Kidney capillary endothelial cell (primary cell): ENCODE measurements at places on chromosomes 4 and X.

- DNase-seq = no peak
Measured at GRCh38 chr4:148800336-148800885, 358.2 kb upstream of the NR3C2 start.

GRCh38 chr4:16573206-16573605, 325.2 kb downstream of the LDB2 start:
- DNase-seq = no peak

DNA sequence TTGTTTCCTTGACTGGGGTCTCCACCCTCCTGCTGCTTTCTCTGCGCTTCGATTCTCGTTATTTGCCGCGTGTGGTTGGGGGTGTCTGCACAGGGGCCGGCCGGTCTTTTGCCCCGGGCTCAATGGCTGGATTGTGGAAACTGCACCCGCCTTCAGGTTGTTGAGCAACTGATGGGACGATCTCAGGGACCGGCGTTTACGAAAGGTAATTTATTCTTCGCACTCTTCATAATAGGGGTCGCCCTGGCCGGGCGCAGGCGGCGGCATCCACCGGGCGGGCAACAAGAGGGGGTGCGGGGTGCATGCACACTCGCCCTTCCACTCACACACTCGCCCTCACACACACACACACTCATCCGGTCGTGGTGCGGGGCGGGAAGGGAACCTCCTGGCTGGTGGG, 1.4 kb downstream of the ADGRL3 start:
- DNase-seq = peak; percentile 10

DNA sequence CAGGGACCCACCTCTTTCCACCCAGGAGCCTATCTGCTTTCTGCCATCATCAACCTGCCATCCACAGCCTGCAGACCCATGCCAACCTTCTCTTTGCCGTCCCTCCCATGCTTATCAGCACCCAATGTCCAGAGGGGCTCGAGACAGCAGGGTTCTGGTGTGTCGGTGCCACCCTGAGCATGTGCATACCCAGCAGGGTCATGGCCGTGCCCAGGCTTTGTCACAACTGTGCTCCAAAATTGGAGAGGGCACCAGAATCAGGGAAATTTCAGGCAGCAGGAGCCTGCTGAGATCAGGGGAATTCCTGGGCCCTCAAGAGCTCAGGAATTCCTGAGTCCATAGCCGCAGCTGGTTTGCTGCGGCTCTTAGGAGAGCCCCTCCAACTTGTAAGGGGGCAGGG, 330.6 kb downstream of the CCSER1 start:
- DNase-seq = no peak

- no peak for DNase-seq
Measured at GRCh38 chr4:76830612-76830963, 67.4 kb downstream of the SOWAHB start.

GRCh38 chrX:125204681-125205132, 115.0 kb upstream of the TEX13C start:
- no peak for DNase-seq

GRCh38 chrX:42673301-42673810, 104.6 kb downstream of the PPP1R2C start:
- no peak for DNase-seq

DNA sequence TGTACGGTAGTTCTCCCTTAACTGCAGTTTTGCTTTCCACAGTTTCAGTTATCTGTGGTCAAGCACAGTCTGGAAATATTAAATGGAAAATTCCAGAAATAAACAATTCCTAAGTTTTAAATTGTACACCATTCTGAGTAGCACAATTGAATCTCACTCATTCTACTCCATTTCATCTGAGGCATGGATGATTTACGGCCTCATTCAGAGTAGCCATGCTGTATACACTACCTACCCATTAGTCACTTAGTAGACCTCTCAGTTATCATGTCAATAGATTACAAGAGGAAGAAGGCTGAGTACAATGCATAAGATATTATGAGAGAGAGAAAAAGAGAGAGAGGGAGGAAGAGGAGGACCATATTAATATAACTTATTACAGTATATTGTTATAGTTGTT, 77.5 kb downstream of the ENOX2 start:
- DNase-seq = no peak

DNA sequence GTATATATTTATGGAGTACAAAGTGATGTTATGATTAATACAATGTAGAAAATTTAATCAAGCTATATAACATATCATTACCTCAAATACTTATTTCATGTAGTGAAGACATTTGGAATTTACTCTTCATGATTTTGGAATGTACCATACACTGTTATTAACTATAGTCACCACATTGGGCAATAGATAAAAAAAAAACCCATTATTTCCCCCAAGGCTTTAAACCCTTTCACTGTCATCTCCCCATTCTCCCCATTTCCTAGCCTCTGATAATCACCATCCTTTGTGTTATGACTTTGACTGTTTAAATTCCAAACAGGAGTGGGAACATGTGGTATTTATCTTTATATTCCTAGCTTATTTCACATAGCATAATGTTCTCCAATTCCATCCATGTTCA, 2189.1 kb upstream of the AGA start:
- no peak for DNase-seq

GRCh38 chr4:66568001-66568400, 897.7 kb upstream of the EPHA5 start:
- DNase-seq = no peak

- DNase-seq = no peak
Measured at GRCh38 chrX:124506066-124506465, 159.7 kb downstream of the SH2D1A start.

DNA sequence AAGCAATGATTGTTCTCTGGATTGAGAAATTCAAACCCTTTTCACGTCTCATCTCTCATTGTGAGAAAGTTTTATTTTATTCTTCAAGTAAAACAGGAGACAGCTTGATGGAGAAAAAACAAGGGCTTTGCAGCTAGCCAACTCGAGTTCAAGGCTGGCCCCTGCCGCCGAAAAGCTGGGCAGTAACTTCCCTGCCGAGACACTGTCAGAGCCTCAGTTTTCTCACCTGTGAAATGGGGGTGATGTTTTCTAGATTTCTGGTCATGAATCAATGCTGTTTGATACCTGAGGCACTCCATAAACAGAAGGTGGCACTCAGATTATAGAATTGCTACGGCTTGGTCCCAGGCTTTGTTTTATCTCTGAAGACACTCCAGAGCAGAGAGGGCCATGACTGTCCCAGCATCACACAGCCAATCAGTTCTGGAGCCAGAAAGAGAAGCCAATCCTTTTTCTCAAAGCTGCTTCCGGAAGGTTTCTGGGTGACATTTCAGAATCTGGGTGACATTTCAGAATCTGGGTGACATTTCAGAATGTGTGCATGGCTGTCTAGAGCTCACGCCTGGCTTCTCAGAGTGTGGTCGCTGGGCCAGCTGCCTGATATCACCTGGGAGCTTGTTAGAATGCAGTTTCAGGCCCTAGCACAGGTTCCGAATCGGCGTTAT, 33.2 kb downstream of the HMX1 start:
- DNase-seq = no peak

DNA sequence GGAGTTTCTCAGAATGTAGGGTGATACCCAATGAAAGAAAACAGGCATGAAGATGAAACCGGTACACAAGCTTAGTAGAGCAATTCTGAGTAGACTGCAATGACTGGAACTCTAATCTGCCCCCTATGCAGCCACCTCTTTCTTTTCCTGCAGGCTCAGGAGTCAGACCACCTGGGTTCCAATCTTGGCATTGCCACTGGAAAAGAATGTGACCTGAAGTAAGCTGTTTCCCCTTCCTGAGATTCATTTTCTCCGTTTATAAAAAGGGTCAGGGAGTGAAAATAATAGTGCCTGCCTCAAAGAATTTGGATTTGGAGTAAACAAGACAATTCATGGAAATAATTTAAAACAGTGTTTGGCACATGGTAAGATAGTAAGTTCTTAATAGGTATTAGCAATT, 1464.0 kb downstream of the PCDH7 start:
- no peak for DNase-seq

DNA sequence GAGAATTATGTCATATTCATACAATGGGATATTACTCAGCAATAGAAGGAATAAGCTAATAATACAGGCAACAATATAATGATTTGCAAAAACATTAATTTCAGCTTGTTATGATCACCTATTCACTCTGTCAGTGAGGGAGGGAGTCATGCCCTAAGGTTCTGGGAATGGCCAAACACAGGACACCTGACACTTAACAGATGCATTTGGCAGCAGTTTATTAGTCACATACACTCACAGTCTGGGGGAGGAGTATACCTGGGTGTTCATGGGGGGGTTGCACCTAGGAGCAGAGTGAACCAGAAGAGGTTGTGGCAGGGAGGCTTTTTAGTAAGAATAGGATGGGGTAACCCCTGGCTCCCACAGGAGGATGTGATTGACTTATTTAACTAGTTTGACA, 38.3 kb downstream of the SERPINA7 start:
- DNase-seq = no peak

- DNase-seq = no peak
Measured at GRCh38 chrX:153917869-153918268, 8.2 kb downstream of the ARHGAP4 start.

- DNase-seq = no peak
Measured at GRCh38 chr4:80592950-80593349, 257.4 kb downstream of the CFAP299 start.

GRCh38 chr4:181524499-181524898, 718.7 kb upstream of the TENM3 start:
- DNase-seq = no peak

DNA sequence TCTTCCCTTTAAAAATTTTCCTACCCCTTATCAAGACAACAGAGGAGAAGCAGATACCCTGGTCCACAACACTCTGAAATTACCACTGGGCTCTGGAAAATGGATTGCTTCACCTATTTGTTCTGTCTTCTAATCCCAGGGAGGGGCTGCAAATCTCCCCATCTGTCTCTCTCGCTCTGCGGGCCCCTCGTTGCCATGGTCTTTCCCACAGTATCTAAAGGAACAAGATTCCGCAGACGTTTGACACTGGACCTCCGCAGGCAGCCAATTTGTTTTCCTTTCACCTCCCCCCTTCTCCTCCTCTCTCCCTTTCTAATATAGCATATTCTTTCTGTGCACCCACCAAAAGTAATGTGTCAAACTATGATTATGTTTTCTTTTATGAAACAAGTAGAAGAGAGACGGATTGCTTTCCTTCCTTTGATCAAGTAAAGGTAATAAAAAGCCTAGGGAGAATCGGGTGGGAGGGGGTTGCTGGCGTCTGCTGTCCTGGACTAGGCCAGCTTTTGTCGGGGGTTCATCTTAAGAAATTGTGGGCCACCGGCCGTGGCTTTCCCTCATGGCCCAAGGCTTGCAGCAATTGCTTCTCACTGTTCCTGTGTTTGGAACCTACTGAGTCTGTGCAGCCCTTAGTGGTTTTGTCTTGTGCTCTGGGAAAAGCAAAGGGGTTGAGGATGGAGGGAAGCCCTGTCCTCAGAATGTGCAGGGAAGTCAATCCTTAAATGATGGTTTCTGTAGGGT, 81.0 kb downstream of the MGST2 start:
- no peak for DNase-seq

- no peak for DNase-seq
Measured at GRCh38 chr4:158817562-158818296, 48.9 kb downstream of the FNIP2 start.

- no peak for DNase-seq
Measured at GRCh38 chr4:141609243-141609642, 27.1 kb upstream of the IL15 start.

GRCh38 chrX:41779941-41780340, 56.0 kb downstream of the GPR82 start:
- no peak for DNase-seq

- no peak for DNase-seq
Measured at GRCh38 chr4:76716658-76717057, 181.3 kb downstream of the SOWAHB start.

GRCh38 chr4:82718162-82718940, 80.2 kb downstream of the SCD5 start:
- DNase-seq = no peak

DNA sequence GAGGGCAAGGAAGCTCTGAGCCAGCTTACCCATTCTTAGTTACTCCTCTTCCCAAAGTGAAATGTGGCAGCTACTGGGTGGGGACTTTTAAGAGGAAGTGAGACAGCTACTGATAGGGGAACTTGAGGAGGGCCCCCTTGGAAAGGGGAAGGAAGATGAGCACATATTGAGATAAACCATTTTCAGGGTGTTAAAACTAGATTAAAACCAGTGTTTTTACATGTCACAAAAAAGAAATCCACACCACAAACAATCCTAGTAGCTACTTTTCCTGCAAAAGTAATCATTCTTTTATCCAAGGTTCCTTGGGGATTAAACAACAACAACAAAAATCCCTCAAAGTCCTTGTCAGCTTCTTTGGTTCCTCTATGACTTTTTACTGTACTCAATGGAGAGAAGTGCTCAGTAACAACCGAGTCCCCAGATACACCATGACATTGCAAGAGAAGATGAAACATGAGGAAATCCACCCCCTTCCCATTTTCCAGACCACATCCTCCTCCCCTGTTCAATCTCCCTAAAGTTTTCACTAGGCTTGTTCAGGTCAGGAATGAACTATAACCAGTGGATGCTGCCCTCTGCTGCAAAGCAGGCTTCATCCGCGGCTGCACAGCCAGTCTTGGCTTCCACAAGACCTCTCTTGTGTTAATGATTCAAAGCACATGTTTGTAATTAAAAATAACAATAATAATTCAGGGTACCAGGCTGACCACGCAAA, 113.5 kb upstream of the TMEM164 start:
- no peak for DNase-seq

GRCh38 chr4:40579983-40580382, 49.7 kb downstream of the RBM47 start:
- no peak for DNase-seq

DNA sequence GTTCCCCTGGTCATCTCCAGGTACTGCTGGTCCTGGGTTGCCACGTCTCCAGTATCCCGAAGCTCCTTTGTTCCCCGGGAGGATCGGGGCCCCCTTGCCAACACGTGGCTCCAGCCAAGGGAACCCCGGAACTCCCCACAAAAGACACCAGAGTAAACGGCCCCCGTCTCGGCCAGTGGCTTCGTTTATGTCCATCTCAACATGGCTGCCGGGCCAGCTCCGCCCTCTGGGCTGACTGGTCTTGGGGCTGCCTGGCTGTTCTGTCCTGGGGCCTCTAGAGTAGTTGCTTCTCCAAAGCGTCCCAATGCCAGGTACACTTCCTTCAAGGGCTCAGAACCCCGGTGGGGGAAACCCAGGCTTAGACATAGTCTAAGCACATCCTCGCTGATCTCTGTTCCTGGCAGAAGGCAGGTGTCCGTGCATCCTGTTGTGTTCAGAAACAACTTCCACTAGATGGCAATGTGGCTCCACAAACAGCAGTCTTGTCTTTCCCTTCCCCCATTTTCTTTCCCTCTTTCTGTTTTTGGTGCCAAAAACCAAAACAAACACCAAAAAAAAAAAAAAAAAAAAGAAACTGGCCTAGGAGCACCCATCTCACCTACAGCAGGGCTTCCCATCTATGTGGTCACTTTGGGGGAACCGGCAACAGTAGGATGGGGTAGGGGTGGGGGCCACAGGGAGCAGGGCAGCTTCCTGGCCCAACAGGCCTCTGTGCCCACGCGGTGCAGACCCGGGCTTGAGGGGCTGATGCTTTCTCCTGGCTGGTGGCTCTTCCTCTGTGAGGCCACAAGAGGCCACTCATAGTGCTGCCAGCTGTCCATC, 35.3 kb downstream of the NBDY start:
- peak; percentile 83 for DNase-seq

DNA sequence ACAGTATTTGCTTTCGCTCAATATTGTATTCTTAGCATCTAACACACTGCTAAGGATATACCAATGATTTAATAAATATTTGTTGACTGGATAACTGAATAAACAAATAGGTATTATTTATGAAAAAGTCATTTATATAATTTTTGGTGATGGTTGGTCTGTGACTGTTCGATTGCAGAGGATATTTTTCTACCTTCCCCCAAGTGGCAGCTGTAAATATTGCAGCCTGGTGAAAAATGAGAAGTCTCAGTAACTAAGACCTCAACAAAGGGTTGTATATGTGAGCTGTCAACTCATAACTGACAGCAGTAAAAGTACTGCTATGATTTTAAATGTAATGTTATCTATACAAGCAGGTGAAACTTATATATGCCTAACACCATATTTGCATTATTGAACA, 36.0 kb downstream of the HTR2C start:
- DNase-seq = no peak
